ENCODE measurements at places on chromosomes 13 and 19.
A peak's percentile ranks its signal among the peaks of the same experiment; 100 is the strongest.

DNA sequence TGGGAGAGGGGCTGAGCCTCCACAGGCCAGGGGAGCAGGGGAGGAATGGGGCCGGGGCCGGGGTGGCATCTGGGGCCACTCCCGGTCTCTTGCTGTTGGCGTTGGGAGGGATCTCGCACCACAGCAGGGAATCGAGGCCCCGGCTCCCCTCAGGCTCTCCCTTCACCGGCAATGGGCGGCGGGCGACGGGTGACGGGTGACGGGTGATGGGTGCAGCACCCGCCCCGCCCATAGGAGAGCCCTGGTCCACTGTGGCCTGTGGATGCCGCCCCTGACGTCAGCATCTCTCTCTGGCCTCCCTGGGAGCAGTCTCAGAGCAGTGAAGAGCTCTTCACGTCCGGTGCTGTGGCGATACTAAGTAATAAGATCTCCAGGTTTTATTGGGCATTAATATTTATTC is 133.6 kb downstream of the KDM4B start:
- DNase-seq, result no peak

DNA sequence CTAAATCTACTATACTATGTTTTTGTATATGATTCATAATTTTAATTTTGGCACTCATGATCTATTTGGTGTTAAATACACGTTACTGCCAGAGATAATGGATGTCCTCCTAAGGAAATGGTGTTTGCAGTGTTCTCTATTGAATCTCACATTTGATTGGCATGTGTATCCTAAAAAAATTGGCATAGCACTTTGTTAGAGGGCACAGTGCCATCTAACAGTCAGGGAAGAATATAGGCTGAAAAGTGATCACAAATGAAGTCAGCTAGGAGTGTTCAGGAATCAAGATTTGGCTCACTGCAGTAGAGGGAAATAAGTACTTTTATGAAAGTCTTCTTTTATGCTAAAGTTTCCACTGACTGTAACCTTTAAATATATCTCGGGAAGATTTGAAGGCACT is 624.6 kb downstream of the GPC6 start:
- no peak for DNase-seq

DNA sequence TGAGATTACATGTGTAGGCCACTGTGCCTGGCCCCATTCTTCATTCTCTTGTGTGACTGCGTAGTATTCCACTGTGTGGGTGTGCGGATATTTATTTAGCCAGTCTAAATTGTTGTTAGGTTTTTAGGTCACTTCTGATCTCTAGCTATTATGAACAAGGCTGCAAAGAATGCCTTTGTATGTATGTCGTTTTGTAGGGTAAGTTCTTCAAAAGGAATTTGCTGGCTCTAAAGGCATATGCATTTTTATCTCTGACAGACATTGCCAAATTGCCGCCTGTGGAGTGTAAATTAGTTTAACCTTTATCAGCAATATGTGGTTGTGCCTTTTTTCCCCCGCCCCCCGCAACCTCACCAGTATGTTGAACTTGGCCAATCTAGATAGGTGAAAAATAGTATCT is 30.3 kb upstream of the EHD2 start:
- DNase-seq, result peak; percentile 86

DNA sequence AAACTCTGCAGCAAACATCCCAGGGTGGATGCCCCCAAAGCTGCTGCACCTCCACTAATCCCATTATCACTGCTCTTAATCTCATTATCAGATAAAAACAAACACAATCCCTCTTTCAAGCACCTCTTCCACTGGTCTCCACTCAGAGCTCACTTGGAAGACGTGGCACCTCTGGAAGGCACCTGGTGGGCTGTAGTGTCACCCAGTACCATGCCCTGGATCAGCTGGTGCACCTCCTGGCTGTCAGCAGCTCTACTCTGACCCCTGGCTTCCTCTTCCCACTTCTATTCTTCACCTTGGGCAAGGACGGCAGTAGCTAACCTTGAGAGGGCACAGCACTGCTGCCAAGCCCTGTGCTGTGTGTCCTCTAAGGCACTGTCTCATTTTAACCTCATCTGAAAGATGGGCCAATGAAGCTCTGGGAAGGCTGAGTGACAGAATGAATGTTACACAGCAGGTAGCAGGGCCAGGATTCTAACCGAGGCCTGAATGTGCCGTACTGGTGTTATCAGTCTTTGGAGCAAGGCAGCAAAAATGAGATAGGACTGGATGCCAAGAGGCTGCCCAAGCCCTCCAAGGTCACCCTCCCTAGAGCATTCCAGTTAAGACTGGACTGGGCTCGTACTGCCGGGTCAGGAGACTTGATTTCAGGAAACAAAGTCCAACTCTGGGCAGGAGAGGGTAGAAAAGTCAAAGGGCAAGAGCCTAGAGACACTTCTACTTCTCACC is 7.4 kb downstream of the BRD4 start:
- DNase-seq, result no peak

DNA sequence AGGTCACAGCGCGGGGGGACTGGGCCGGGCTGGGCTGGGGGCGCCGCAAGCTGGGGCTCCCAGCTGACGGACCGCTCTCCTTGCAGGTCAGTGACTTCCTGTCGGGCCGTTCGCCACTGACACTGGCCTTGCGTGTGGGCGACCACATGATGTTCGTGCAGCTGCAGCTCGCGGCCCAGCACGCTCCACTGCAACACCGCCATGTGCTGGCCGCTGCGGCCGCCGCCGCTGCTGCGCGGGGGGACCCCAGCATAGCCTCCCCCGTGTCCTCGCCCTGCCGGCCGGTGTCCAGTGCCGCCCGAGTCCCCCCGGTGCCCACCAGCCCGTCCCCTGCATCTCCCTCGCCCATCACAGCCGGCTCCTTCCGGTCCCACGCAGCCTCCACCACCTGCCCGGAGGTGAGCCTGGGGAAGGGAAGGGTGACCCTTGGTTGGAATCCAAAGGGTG is 5.7 kb downstream of the MIDN start:
- no peak for DNase-seq

DNA sequence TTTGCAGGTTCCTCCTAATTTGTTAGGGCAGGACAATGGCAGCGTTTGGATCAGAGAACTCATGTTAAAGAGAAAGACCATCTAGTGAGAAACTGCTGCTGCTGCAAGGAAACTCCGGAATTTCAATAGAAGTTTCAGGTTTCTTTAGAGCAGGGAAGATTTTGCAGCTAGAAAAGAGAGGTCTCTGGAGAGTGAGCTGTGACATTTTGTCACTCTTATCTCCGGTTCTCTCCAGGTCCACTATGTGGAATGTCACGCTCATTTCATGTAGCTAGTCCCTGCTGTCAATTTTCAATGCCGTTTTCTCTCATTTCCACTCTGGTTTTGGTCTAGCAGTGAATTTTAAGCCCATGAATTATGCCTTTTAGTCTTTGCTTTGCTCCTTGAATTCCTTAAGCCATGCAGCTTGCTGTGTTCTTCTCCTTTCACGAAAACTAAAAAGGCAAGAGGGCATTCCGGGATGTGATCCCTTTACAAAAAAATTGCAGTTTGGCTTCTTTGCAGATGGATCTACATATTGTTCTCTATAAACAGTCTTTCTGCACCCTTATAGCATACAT is 46.7 kb upstream of the POSTN start:
- no peak for DNase-seq

DNA sequence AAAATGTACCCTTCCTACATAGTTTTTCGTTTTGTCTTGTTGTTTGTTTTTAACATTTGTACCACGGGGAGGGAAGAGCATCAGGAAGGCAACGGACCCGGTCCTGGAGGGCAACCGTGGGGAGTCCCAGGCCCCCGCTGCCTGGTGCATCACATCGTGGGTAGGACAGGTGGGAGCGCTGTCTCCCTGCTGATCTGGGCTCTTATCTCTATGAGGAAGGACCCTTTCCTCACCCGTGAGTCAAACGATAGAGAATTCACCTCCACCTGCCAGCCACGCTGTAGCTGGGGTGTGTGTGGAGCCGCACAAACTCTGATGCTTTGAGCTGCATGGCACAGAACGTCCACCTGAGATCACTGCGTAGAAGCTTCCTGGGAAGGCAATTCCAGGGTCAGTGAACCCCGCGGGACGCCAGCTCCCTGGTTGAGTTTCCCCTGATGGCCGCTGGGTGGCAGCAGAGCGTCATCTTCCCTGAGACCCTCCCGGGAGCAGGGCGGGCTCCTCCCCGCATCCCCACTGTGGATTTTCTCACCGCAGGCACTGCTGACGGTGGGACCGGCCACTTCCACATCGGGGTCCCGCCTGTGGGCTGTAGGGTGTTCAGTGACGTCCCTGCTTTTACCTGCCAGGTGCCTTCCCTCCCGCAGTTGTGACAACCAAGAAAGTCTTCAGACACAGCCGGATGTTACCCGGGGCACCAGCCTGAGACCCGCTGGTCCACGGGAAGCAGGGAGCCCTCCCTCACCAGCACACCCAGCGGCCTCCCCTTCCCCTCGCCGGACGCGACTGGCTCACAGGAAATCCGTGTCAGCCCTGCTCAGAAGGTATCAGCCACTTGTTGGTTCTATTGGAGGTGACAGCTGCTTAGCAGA is 54.7 kb downstream of the ZNF787 start:
- peak; percentile 16 for DNase-seq

GRCh38 chr13:59363313-59363712 is 800.4 kb downstream of the DIAPH3 start:
- DNase-seq, result no peak

- no peak for DNase-seq
Measured at GRCh38 chr19:45766869-45767346, 2.1 kb downstream of the SIX5 start.

GRCh38 chr13:40228496-40228895 is 437.9 kb downstream of the FOXO1 start:
- peak; percentile 83 for DNase-seq
